ENCODE measurements at places on chromosomes 13 and 19.
A peak's percentile ranks its signal among the peaks of the same experiment; 100 is the strongest.

- DNase-seq, result no peak
These were observed 1.1 kb upstream of the NDFIP2 start for GRCh38 chr13:79479882-79480281.

DNA sequence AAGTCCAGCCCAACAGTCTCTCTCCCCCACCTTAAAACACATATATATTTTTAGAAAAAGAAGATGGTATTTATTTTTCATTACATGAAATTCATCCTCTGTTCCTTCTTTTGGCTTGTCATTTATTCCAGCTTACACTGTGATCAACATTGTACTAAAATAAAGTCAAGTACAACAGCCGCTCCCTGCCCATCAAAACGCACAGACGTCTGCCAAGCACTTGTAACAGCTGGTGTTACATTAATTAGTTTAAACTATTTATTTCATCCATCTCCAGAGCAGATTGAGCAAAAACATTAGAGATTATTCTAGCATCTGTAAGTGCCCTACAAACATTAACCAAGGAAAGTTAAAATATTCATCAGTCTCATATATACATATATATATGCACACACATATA lies 350.5 kb downstream of the DACH1 start:
- no peak for DNase-seq

- no peak for DNase-seq
These were observed 3.6 kb downstream of the FCHO1 start for GRCh38 chr19:17754634-17755442.

GRCh38 chr19:12788682-12789097 lies 2.6 kb upstream of the JUNB start:
- peak; percentile 19 for DNase-seq

GRCh38 chr13:59747529-59747928 lies 416.2 kb downstream of the DIAPH3 start:
- no peak for DNase-seq

- peak; percentile 61 for DNase-seq
These were observed 9.8 kb upstream of the ZNF627 start for GRCh38 chr19:11587302-11587974.

DNA sequence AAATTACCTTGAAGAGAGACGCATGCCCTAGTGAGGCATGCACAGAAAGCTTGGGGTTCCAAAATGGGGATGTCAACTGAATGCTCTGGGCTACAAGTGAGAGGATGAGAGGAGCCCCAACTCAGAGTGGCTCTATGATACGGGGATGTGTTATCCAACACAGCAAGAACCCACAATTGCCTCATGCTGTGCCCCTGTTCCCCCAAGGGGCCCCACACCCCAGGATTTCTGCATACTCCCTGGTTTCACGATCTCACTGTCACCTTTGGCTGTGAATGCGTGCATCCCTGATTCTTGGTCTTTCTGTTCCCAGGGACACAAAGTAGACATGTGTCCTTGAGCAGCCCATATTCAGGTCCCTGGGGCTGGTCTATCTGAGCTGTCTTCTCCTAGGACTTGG lies 29.3 kb downstream of the WDR88 start:
- DNase-seq, result no peak

DNA sequence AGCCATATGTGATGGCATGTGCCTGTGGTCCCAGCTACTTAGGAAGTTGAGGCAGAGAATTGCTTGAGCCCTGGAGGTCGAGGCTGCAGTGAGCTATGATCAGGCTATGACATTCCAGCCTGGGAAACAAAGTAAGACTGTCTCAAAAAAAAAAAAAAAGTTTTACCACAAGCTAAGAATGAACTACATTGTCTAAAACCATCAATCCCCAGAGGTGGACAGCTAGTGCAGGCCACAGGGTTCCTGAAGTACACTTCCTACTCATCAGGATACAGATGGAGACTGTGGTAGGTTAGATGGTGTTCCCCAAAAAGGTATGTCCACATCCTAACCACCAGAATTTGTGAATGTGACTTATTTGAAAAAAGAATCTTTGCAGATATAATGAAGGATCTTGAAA lies 63.5 kb upstream of the DOCK9 start:
- DNase-seq, result no peak

- DNase-seq, result no peak
These were observed 346.4 kb downstream of the FGF9 start for GRCh38 chr13:22017226-22017625.

Measured in T1000 (cell line).